HCT116 (cell line): ENCODE measurements at places on chromosomes 5 and 9. TPM values are rescaled to one million over a fixed set of nuclear protein-coding genes. Genes with fewer than 3 reads are reported as not detected.

SPINK6 gene
- not detected for total RNA-seq

ECSCR gene
- not detected for total RNA-seq

- H3K4me3 ChIP-seq: no peak overlapping the region
- H3K4me1 ChIP-seq: no peaks in the 10 kb centered on the region
- H3K27me3 ChIP-seq: peaks cover 4% of the 10 kb centered on the region; the same call in 1 of the 2 replicates
- no peaks in the 10 kb centered on the region for H3K36me3 ChIP-seq
- no peak overlapping the region for H3K27ac ChIP-seq
Measured at GRCh38 chr9:922171-922570, 54.3 kb upstream of the DMRT3 start.

DNA sequence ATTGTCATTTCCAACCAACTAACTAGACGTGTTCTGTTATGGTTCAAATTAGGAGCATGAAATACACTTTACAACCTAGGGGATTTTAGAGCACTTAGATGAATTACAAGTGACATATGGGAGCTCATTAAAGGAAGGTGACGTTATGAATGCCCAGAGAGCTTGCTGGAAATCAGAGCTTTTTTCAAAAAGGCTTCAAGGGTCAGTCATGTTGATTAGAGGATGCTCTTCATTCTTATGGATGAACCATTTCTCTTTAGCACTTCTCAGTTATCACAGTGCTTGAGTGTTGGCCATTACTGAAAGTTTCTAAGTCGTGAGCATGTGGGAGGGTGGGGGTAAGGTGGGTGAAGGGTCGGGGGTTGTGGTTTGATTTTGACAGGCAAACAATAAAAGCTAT, 1245.5 kb upstream of the DMAC1 start:
- no peaks in the 10 kb centered on the region for H3K4me1 ChIP-seq
- no peak for DNase-seq
- no peak overlapping the region for H3K4me3 ChIP-seq
- no peaks in the 10 kb centered on the region for H3K36me3 ChIP-seq

GRCh38 chr9:20790721-20791120, 106.7 kb downstream of the FOCAD start:
- no peaks in the 10 kb centered on the region for H3K36me3 ChIP-seq
- DNase-seq: no peak

- no peak overlapping the region for H3K4me3 ChIP-seq
- H3K36me3 ChIP-seq: no peaks in the 10 kb centered on the region
- no peak overlapping the region for H3K27ac ChIP-seq
- peaks cover 6% of the 10 kb centered on the region; the same call in 1 of the 2 replicates for H3K4me1 ChIP-seq
Measured at GRCh38 chr5:52947851-52948250, 41.3 kb upstream of the ITGA2 start.

GRCh38 chr9:8651846-8652215, 852.3 kb upstream of the DMAC1 start:
- no peaks in the 10 kb centered on the region for H3K27me3 ChIP-seq
- no peak for DNase-seq
- no peaks in the 10 kb centered on the region for H3K36me3 ChIP-seq
- H3K4me3 ChIP-seq: no peak overlapping the region

DNA sequence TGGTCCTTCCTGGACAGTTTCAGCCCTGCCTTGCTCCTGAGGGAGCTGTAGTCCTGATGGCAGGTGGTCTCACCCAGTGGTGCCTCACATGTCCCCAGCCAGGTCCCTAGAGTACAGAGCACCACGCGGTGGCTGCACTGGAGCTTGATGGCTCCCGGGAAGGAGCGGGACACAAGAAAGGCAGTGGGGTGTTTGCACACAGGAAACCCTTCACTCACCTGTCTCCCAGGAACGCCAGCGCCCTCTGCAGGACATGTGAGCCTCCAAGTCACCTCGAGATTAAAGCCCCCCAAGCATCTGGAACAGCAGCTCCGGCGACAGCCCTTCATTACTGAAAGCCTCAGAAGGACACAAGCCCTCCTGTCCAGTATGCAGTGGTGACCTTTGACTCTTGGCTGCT, 19.9 kb upstream of the TMEM250 start:
- peaks cover 2% of the 10 kb centered on the region; the same call in 1 of the 2 replicates for H3K4me1 ChIP-seq
- peak; percentile 63 for DNase-seq
- no peak overlapping the region for H3K4me3 ChIP-seq
- H3K36me3 ChIP-seq: no peaks in the 10 kb centered on the region
- H3K27me3 ChIP-seq: no peaks in the 10 kb centered on the region

DNA sequence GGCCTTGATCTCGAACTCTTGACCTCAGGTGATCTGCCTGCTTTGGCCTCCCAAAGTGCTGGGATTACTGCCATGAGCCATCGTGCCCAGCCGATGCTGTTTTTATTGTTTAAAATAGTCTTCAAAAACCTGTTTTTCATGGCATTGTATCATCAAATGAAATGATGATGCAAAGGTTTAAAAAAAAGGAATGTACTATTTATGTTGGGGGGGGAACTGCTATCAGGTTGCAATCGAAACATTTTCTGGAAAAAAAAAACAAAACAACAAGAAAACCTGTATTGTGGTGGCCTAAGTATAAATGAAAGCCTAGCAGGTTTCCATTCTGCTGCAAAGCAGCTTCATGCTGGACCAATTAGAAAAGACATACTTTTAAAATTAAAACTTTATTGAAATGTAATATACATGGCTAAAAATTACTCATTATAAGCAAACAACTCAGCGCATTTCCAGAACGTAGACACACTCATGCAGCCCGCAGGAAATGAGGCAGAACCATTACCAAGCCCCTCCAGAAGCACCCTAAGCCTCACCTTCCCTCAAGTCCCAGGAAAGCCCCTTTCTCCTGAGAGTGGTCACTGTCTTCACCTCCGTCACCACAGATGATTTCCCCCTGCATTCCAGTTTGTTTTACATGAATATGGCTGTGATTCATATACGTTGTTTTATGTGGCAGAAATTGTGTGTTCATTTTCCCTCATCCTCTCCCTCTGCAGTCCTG, 19.0 kb downstream of the GPR107 start:
- H3K27ac ChIP-seq: no peak overlapping the region
- peaks cover 5% of the 10 kb centered on the region; the same call in 1 of the 2 replicates for H3K36me3 ChIP-seq
- no peak for DNase-seq
- no peaks in the 10 kb centered on the region for H3K4me1 ChIP-seq
